ENCODE measurements at places on chromosomes 6 and 20.

GRCh38 chr20:9532069-9532838 is 17.9 kb downstream of the LAMP5 start:
- no peak for DNase-seq

- DNase-seq: no peak
Measured at GRCh38 chr6:63899550-63899949, 263.9 kb downstream of the PHF3 start.

- no peak for DNase-seq
Measured at GRCh38 chr6:46794068-46794467, 879 bp downstream of the MEP1A start.

DNA sequence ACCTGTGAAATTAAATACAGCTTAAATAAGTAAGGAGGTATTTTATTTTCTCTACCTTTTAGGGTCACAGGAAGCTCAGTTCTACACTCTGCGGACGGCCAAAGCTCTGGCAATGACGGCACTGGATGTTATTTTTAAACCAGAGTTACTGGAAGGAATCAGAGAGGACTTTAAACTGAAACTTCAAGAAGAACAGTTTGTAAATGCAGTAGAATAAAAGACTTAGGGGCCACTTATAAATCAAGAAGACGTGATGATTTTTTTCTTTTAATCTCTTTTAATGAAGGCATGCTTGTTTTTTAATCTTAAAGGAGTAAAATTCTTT is 16.2 kb downstream of the PM20D2 start:
- DNase-seq: no peak

DNA sequence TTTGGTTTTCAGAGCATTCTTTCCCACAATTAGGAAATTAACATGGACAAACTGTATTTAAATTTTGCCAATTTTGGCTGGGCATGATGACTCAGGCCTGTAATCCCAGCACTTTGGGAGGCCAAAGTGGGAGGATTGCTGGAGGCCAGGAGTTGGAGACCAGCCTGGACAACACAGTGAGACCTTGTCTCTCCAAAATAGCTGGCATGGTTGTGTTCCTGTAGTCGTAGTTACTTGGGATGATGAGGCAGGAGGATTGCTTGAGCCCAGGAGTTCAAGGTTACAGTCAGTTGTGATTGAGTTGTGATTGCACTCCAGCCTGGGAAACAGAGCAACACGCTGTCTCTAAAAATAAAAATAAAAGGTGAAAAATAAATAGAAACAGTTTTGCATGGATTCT is 15.0 kb downstream of the PANK2 start:
- DNase-seq: no peak

DNA sequence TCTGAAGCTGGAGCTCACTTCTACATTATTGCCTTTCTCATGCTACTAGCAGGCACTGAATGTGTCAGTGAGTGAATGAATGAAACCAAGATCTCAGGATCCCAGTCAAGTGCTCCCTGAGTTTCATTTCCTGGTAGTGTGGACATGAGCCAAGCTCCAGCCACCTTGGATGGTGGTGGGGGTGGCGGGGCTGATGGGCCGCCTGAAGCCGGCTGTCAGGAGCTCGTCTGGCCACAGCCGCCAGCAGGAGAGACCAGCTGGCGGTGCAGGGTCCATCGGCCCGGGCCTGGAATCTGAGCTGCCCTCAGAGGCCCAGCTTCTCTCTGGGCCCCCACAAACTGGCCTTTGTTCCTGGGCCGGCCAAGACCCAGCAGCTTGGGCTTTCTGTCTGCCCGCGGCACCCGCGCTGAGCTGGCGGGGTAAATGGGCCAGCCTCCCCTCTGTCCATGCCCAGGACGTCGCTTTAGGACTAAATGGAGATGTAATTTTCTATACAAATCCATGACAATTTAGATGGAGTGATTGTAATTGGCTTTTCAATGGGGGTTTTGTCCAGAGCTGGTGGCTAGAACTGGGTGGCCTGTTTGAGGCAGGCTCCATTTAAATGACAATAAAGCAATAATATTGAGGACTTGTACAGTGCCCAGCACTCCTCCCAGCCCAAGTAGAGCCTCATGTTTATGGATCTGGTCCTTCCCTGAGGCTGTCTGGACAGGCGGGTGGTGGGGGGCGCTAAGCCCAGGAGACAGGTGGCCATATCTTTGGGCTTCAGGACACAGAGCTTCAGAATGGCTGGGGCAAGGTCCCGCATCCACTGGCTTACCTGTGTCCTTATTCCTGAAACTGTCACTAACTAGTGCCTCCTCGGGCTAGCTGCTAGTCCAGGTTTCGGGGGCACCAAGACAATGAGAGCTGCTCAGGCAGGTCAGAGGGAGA is 43.5 kb downstream of the NOL4L start:
- DNase-seq: no peak

DNA sequence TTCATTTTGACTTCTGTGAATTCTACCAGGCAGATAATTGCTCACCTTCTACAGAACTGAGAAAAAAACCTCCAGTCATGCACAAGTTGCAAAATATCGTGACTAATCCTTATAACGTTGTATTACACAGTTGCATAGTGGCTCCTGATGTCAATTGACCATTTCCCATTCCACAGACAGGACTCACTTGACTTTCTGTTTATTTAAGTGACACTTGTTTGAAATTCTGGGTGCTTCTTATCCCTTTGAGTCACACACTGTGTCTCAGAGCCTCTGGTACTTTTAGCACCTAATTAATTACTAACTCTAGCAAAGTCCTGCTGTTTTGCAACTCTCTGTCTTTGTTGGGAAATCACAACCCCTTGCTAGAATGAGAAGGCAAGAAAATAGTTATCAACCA is 16.2 kb upstream of the RSPO3 start:
- no peak for DNase-seq

DNA sequence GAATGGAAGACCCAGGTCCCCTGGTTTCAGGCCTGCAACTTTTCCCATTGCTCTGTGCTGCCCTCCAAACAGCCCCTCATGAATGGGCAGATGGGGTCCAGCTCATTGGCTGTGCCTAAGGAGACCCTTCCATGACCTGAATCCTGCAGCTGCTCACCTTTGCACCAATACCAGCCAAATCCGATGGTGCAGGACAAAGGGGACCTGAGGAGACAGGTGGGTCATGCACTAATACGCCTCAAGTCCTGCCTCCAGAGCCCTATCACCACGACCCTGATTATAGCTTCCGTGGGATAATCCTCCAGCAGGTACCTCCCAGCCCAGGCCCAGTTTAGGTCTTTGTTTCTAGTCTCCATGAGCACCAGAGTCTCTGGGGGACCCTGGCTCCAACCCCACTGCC is 16.8 kb downstream of the TREM1 start:
- DNase-seq: no peak

DNA sequence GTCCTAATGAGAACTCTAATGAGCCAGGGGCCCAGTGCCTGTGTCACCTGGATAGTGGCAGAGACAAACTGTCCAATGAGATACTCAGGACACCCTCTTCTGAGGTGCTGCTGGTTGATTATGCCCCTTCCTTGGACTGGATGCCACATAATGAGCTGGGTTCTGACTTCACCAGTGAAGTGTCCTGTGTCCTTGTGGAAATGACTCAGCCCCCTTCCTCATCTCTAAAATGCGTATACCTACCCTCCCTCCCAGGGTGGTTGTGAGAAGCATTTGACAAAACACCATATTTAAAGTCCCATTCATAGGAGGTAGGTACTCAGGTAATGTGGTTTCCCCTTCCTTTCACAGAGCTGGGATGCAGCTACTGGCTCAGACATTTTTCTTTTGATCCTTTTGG is 28.4 kb upstream of the RNF24 start:
- no peak for DNase-seq

DNA sequence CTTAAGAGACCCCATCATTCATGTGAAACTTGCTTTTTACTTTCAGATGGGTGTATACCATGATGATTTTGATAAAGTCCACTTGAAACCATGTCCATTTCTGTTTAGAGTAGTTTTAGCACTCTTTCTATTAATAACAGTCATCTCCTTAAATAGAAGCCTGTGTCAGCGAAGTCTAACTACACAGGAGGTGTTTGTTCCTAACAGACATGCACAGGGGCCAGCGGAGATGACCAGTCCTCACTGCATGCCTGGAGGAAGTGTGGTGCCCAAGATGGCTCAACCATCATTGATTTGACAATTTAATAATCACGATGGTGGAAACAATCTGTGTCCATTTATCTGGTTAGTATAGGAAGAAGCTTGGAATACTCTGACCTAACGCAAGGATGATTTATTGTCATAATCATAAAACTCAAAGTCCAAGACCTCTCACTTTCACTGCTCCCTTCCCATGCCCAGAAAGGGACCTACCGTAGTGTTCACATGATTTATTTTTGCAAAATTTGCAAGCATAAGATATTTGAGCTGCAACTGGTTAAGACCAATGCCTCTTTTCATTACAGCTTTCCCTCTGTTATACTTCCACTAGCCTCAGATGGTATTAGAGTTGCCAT is 31.0 kb upstream of the CLIC5 start:
- DNase-seq: no peak

DNA sequence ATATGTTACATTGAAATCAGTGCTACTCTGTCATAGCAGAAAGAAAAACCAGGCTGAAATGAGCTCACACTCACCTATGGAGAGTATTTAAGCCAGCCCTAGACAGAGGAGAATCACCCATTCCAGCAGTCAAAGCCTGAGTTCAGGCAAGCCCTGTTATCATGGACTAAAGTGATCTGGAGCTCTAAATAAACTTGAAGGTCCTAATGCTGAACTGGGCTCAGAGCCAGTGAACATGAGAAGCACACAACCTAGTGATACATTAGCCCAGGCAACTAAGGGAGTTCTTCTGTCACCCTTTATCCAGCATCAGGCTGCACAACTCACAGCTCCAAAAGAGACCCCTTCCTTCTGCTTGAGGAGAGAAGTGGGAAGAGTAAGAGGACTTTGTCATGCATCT is 425.0 kb downstream of the COL12A1 start:
- no peak for DNase-seq

GRCh38 chr6:35213824-35214756 is at the start of gene SCUBE3:
TSS of gene SCUBE3 (plus strand) at chr6:35213956. CDS start at chr6:35214419, 463 bp downstream.
- no peak for DNase-seq

DNA sequence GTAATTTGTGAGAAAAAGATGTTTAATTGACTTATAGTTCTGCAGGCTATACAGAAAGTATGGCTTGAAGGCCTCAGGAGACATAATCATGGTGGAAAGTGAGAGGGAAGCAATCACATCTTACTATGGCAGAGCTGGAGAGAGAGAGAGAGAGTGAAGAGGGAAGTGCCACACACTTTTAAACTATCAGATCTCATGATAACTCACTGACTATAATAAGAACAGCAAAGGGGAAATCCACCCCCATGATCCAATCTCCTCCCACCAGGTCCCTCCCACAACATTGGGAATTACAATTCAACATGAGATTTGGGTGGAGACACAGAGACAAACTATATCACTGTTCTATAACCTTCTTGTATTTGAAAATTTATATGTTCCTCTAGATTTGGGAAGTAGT is 117.2 kb upstream of the BMP5 start:
- no peak for DNase-seq

- DNase-seq: no peak
Measured at GRCh38 chr6:151869345-151869744, 61.9 kb downstream of the ESR1 start.
